ENCODE measurements at places on chromosomes 11 and 22.

- DNase-seq, result no peak
Measured at GRCh38 chr11:84261707-84262106, 975.5 kb upstream of the CCDC90B start.

DNA sequence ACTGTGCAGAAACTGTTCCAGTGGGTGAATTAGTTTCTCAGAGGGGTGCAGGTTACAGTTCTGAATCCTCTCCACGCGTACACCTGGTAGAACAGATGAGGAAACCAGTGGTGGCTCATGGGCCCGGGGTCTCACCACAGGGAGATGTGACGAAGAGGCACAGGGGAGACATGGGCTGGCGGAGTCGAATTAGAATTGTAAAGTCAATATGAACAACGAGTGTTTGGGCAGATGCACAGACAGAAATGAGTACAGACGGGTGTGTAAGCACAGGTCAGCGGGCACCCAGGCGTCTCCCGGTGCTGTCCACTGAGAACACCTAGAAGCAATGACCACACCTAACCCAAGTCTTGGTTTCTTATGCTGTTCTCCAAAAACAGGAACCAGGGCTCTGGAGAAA lies 41.8 kb downstream of the GNB1L start:
- DNase-seq, result no peak

GRCh38 chr22:38826386-38826785 lies 17.4 kb downstream of the NPTXR start:
- DNase-seq, result no peak

- no peak for DNase-seq
Measured at GRCh38 chr22:30397656-30398635, 1.1 kb downstream of the SEC14L2 start.

GRCh38 chr11:114285599-114285998 lies 10.6 kb upstream of the NNMT start:
- no peak for DNase-seq

DNA sequence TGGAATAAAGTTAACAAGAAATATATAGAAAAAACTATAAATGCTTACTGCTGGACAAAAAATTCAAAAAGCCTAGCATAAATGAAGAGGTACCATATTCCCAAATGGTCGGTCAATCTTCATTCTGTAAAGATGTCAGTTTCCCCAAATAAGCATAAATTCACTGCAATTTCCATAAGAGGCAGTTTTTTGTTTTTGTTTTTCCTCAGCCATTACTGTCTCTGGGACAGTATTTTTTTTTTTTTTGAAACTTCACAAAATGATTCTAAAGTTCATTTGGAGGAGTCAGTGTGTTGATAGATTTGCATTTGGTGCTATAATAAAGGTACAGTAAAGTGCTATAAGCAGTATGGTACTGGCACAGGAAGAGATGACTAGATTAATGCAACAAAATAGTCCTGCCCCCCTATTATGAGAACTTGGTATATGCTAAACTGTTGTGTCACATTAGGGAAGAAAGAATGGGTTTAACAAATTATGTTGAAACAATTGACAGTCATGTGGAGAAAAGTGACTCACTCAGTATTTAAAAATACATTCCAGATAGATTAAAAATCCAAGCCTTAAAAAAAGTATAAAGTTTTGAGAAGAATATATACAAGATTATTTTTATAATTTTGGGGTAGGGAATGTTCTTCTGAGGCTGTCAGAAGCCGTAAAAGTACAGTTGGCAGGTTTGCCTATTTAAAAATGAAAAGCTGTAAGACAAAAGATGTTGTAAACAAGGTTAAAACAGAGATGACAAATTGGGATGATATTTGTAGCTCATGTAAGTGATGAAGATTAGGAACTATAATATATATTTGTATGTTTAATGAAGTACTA lies 2.6 kb upstream of the FTH1 start:
- no peak for DNase-seq

- DNase-seq, result no peak
Measured at GRCh38 chr11:102763440-102763839, 17.0 kb downstream of the MMP10 start.

GRCh38 chr11:11141065-11141464 lies 212.0 kb downstream of the CSNK2A3 start:
- no peak for DNase-seq

GRCh38 chr11:120908461-120909181 lies 115.3 kb upstream of the TBCEL start:
- no peak for DNase-seq

GRCh38 chr22:50507991-50508884 lies at the start of gene NCAPH2:
TSS of gene NCAPH2 (plus strand) at chr22:50508224. CDS start at chr22:50508338, 114 bp downstream.
- DNase-seq, result peak; percentile 100

DNA sequence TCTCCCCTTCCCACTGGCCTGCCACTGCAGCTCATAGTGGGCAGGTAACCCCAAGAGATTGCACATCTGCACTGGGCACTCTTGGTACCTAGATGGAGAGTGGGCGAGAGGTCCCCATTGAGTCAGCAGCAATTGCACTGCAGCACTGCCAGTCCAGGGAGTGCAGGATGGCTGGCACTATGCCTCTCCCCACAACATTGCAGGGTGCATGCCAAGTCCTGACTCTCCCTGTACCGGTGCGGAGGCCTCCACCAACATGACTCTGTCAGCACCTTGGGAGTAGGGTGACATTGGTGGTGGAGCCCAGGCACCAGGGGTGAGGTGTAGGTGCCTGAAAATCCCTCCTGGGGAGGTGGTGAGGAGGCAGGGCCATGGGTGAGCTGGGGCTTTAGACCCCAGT lies 82.2 kb downstream of the TRAF6 start:
- no peak for DNase-seq

- no peak for DNase-seq
Measured at GRCh38 chr11:94862926-94863880, 95.0 kb downstream of the AMOTL1 start.

GRCh38 chr11:61783717-61784505 lies 8.5 kb downstream of the TMEM258 start:
- DNase-seq, result no peak

- no peak for DNase-seq
Measured at GRCh38 chr11:31422703-31423102, 53.0 kb downstream of the DNAJC24 start.

DNA sequence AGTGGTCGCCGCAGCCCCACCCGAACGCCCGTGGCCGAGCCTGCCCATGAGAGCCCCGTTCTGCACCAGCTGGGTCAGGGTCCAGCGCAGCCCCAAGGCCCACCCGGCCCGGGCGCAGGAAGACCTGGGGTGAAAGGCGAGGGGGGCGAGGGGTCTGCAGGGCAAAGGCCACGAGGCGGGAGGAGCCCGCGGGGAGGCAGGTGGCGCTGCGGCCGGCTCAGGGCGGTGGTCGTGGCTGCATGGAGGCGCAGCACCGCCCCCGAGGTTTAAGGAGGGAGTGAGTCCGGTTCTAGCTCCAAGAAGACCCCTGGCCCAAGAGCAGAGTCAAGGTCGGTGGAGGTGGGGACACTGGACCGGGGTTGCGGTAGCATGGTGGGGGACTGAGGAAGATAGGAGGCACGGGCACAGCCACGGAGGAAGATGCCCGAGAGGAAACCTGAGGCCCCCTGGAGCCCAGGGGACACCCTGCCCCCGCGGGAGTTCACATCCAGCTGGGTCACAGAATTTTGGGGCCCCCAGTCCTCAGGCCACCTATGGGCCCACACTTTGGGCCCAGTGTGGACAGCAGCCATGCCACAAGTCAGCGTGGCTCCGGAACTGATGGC lies 514 bp upstream of the HDAC10 start:
- no peak for DNase-seq

DNA sequence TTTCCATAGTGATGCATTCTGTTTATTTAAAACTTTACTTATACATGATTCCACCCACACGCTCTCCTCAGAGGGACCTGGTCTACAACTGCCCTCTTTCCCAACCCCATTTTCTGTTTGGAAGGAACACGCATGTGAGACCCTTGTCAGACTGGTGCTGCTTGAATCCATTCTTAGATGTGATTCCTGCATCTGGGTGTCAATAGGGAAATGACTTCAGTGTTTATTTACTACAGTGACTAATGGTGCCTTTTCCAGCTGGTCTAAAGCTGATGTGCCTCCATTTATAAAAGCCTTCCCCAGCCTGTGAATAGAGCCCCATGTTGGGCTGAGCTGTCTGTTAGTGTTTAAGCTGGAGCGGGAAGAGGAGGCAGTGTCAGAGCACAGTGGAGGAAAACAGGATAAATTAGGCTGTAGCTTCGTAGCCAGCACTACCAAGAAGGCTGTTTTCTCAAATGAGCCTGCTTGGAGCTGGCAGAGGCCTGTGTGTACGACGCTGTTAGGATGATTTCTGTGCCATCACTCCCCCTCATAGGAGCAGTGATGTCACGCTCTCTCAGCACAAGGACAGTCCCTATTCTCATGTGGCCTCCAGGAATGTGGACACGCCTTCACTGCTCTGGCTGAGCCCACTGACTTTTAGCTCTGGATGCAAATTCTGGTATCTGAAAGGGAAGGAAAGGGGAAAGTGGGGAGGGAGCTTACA lies 18.9 kb upstream of the C11orf96 start:
- DNase-seq, result no peak

Measured in bone marrow (tissue), 2 donors.